ENCODE measurements at places on chromosomes 12 and 14.
A peak's percentile ranks its signal among the peaks of the same experiment; 100 is the strongest.

- DNase-seq: no peak
These were observed 18.0 kb downstream of the MFAP5 start for GRCh38 chr12:8644345-8645248.

DNA sequence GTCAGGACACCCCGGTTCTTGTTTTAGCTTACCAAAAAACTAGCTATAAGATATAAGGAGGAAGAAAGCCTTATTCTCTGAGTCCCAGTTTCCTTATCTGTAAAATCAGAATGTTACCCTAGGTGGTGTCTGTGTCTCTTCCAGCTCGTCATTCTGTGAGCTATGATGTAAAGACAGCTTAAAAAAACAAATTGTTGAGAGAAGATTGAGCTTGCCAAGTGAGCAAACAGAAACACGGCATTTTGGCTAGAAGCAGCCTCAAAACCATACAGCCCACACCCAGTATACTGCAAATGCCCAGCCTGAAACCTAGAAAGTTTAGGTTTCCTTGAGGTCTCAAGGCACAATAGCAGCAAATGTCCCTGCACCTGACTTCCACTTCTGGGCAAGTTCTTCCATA, 151.4 kb downstream of the SSPN start:
- no peak for DNase-seq

GRCh38 chr12:10736463-10736862, 13.3 kb upstream of the YBX3 start:
- DNase-seq: no peak

DNA sequence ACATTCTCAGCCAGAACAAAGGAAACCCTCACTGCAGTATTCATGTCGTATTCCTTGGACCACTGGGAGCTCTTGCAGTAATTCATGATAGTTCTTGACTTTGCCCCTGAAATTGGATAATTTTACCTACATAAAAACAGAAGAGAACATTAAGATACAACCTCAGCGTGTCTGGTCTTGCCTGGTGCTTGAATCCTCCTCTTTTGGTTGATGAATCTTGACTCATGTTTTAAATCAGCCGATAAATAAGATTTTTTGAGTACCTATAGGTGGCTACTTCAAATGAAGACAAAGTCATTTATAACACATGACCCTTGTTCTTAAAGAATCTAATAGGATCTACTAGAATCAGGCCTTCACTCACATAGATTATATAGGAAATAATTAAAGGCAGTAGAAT, 221.0 kb downstream of the PTPRO start:
- no peak for DNase-seq

GRCh38 chr14:51219473-51220448, 20.3 kb upstream of the TMX1 start:
- DNase-seq: no peak

DNA sequence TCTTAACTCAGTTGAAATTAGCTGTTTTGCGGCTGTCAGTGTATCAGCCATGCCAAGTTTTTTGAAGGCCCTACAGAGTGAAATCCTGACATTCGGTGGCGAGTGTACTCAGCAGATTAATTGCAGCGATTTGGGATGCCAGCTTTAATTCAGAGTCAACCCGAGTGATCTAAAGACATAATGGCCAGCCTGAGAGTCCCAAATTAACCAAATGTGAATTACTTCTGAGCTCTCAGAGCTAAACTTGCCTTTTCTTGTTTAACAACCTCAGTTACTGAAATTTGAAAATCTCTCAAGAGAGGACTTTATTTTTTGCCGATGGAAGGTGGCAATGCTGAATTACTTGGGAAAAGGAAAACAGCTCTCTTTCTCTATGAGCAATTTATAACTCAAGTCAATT, 148.5 kb downstream of the GLT1D1 start:
- DNase-seq: no peak

- DNase-seq: no peak
These were observed 28.6 kb downstream of the PACS2 start for GRCh38 chr14:105343194-105343593.

- no peak for DNase-seq
These were observed 9.2 kb upstream of the PLEKHD1 start for GRCh38 chr14:69475194-69475818.

DNA sequence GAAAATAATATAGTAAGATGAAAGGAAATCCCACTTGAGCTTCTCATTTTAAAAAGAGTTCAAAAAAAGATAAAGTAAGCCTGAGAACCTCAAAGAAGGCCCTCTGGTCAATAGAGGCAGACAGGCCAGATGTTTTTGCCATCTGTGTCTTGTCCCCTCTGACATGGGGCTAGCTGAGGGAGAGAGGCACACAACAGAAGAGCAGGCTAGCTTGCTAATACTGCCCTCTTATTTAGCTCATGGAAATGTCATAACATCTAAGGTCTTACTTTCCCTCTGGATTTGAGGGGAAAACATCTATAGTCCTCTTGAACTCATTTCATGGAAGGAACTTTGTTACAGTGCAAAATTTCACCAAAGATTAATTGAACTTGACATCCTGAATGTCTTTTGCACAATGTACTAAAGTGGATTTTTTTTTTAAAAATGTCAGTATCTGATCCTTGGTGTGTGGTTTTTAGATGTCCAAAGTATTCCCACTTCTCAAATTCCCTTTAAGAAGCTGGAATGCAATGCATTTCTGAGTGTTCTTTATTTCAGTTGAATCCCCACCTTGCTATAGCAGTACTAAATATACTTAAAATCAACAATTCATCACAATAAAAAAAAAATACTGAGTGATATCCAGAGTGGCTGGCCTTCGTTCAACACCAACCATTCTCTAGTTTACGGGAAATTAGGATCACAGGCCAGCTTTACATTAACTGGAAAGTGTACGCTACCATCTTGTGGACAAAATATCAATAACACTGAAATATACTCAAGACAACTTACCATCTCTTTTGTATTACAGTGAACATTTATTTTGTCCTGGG, 176.7 kb downstream of the PAH start:
- no peak for DNase-seq

DNA sequence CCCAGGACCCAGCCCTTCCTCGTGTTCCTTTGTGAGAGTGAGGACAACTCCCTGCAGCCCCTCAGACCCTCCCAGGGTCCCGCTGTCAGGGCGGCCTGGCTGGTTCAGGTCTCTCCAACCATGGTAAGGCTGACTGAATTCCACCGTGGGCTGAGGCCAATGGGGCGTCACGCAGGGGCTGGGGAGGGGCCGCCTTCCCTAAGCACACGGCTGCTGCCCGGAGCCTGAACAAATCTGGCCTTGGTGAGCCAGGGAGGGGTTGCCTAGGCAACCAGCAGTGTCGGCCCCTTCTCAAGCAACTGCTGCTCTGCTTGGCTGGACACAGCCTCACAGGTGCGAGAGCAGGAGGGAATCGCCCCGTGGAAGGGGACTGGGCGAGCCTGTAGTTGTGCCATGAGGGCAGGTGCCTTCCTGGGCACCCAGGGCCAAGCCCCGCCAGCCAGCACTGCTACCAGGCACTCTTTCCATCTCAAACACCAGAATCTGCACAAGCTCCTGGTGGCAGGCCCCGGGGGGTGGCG, 37.0 kb upstream of the GALNT9 start:
- DNase-seq: no peak

DNA sequence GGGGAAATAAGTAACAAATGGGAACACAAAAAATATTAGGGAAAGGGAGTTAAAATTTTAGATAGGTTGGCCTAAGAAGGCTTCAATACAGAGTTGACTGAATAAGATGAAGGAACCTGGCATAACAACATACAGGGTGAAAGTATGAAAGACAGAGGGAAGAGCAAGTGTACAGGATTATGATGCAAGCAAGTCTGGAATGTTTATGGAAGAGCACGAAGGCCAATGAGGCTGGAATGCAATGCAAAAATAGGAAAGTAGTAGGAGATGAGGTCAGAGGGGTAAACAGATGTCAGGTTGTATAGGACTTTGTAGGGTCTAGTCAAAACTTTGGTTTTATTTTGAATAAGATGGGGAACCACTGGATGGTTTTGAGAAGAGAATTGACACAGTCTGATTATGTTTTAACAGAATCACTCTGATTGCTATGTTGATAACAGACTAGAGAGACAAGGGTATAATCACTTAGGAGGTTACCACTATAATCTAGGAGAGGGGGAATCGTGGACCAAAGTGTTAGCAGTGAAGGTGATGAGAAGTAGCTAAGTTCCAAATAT, 96.8 kb downstream of the OSBPL8 start:
- DNase-seq: no peak

GRCh38 chr12:73529231-73529630, 1008.4 kb upstream of the ATXN7L3B start:
- DNase-seq: no peak

GRCh38 chr12:123071857-123072256, 79.0 kb downstream of the PITPNM2 start:
- no peak for DNase-seq

DNA sequence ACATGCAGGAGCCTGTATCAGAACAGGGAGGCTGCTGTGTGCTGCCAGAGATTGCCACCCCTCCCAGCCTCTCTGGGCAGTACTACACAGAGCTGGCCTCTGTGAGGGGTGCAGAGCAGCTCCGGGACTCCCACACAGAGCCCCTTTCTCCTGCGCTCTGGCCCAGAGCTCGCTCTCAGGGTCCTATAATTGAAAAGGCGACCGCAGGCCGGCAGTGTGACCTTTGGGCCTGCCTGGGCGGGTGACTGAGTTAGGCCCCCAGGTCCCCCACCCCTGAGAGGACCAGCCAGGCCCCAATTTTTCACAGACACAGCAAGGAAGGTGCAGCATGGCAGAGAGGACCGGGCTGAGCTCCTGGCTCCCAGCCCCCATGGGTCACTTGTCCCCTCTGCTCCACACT, 136.4 kb downstream of the ZFP36L1 start:
- DNase-seq: no peak

DNA sequence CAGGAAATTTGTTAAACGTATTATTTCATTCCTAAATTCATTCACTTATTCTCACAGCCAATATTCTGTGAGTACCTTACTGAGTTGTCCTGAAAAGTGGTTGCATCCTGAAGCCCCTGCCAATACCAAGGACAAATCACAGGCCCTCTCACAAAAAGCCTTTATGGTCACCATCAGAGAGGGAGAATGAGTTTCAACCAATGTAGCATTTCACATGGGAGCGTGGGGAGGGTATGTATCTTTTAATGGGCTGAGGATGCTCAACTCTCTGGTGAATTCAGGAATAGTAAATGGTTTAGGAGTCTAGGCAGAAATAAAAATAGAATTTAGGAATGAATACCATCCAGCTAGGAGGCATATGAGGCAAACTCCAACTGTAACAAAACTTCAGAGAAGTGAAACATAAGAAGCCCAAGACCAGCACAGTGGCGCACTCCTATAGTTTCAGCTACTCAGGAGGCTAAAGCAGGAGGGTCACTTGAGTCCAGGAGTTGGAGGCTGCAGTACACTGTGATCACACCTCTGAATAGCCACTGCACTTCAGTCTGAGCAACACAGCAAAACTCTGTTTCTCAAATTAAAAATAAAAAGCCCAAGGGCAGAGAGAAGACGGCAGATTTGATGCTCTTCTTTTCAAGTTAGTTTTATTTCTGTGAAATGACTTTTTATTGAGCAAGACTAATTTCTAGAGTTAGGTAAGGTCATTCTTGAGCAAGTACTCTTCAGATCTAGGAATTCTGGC, 142.7 kb downstream of the HMGA2 start:
- DNase-seq: no peak

DNA sequence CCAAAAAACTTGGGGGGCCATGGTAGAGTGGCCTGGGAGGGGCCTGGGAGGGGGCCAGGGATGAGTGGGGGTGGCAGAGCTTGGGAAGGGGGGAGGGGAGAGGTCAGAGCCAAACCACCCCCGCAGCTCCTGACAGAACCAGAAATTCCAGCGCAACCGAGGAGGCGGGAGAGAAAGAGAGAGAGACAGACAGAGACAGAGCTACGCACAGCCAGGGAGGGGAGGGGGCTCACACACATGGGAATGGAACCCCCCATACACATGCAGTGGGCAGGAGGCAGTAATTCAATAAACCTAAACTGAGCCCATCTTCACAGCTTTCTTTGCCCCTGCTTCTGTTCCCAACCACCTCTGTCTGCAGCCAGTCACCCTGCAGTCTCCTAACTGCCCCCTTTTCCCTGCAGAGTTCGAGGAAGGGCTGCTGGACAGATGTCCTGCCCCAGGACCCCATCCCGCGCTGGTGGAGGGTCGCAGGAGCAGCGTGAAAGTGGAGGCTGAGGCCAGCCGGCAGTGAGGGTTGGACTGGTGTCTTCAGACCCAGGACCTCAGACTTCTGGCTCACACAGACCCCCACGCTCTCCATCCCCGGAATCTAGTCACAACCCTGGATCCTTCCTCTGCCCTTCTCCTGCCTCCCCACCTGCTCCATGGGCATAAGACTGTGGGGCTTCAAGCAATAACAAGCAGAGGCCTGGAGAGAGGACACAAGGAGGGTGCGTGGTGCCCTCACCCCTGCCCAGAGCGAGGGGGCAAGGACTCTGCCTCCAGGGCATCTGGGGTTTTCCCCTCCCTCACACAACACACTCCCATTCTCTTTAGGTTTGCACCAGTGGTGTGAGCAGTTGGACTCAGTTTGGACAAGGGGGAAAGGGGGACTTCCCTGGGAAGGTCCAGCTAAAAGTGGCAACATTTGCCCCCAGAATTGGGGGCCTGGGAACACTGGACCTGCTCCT, 5.6 kb downstream of the NAB2 start:
- DNase-seq: no peak

DNA sequence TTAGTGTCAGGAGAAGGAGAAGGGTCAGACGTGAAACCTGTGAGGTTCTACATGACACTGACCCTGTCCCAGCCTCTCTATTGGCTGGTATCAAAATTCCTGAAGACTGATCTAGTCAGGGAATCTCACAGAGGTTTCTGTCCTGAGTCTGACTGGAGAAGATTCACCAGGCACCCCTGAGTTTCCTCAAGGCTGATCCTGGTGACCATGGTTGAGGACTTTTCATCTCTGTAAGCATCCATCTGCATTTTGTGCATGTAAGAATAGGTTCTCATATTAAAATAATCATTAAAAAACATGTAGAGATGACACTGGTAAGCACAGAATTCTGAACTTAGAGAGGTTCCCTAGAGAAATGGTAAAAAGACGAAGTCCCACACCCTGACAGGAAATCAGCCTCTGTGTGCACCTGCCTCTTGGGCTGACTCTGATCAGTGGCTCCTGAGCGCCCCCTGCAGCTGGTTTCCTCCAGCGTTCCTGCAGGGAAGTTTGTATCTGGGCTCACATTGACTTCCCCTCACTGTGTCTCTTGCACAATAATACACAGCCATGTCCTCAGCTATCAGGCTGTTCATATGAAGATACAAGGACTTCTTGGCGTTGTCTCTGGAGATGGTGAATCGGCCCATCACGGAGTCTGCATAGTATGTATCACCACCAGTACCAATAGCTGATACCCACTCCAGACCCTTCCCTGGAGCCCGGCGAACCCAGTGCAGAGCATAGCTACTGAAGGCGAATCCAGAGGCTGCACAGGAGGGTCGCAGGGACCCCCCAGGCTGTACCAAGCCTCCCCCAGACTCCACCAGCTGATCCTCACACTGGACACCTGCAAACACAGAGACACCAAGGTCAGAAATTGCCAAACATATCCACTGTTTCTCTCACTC, 991.9 kb downstream of the TMEM121 start:
- DNase-seq: peak; percentile 32

- DNase-seq: peak; percentile 52
These were observed 1330.7 kb upstream of the TMEM132C start for GRCh38 chr12:126936181-126936851.
